NCI-H1694 treated with DMSO at 0.1 percent for 48 hours (cell line): ENCODE measurements at places on chromosomes 2 and 18.
A peak's percentile ranks its signal among the peaks of the same experiment; 100 is the strongest.

GRCh38 chr2:155021618-155022017, 323.1 kb downstream of the KCNJ3 start:
- DNase-seq: no peak

- peak; percentile 74 for DNase-seq
Observed at GRCh38 chr2:161273038-161273760, 35.0 kb upstream of the PSMD14 start.

DNA sequence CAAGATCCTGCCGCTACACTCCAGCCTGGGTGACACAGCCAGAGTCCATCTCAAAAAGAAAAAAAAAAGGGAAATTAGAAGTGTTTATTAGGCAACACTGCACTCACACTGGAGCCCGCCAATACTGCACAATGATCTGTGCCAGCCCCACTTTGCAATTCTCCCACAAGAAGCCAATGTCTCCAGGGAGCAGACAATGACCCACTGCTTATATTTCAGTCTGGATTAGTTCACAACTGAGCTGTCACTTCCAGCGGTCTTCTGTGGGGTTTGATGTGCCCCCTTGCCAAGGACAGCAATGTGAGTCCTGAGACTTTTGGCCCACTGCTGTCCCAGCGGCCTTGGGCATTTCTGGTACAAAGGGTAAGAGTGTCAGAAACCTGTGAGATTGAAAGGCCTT, 85.6 kb upstream of the PPM1B start:
- no peak for DNase-seq

GRCh38 chr2:169694894-169695260, 608 bp downstream of the PHOSPHO2 start:
- DNase-seq: no peak

- DNase-seq: no peak
Observed at GRCh38 chr2:172725746-172726145, 9.9 kb upstream of the RAPGEF4 start.
